ENCODE measurements at places on chromosomes 11 and 22.

GRCh38 chr11:104534278-104534677 lies 364.0 kb downstream of the CASP12 start:
- DNase-seq, result no peak

- no peak for DNase-seq
Observed at GRCh38 chr11:72451831-72452376, 17.6 kb upstream of the CLPB start.

DNA sequence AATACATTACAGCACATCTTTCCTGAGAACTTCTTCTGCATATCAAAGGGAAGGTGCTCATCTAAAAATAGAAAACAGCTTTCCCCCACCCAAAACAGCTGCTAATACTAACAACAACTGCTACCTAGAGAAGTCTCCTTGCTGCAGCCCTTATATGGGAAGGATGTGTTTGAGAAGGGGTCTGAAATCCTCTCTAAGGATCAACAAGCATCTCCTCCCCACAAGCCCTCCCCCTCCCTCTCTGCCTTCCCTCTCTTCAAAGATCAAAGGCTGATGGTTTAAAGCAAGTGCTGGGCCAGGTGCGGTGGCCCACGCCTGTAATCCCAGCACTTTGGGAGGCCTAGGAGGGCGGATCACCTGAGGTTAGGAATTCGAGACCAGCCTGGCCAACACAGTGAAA lies 33.5 kb downstream of the SCUBE2 start:
- DNase-seq, result no peak

GRCh38 chr11:61331651-61332050 lies 1.3 kb downstream of the DDB1 start:
- DNase-seq, result no peak
